Inflammatory macrophage treated with lipopolysaccharide for 1 hour (primary cell): ENCODE measurements at places on chromosomes 4 and X.

- DNase-seq, result no peak
Measured at GRCh38 chrX:599837-600715, 30.5 kb upstream of the SHOX start.

GRCh38 chr4:90946945-90947344 is 819.8 kb downstream of the CCSER1 start:
- no peak for DNase-seq

DNA sequence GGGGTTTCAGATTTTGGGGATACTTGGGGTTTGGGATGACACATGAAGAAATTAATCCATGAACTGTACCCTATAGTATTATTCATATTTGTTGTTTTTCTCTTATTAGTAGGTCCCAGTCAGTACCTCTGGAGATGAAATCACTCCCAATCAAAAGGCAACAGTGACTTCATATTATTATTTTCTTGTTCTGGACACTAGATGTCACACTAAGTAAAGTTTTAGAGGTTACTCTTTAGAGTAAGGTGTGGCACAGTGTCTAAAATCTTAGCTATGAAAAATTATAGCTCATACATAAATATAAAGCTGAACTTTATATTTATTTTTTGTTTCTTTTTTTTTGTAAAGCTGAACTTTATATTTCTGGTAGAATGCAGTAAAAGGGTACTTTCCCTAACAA is 35.1 kb downstream of the FAM114A1 start:
- DNase-seq, result peak; percentile 57

GRCh38 chr4:169037506-169037905 is 27.5 kb upstream of the CBR4 start:
- DNase-seq, result no peak

GRCh38 chr4:138927072-138927471 is 88.5 kb upstream of the NOCT start:
- DNase-seq, result no peak

DNA sequence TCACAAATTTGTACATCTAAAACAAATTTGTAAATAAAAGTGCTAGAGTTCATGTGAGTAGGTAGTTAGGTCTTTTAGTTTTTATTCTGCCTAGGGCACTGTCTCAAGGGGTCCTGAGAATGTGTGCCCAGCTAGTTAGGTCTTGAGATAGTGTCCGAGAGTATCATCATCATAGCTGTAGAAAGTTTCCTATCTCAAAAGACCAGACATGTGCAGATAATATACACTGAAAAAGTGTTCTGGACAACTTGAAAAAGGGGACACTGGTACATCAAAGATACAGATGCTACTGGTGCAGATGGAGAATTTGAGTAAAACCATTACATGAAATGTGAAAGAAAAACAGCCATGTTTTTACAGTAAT is 1.8 kb upstream of the ZCCHC4 start:
- no peak for DNase-seq

- DNase-seq, result no peak
Measured at GRCh38 chrX:55697381-55697780, 20.2 kb upstream of the RRAGB start.

DNA sequence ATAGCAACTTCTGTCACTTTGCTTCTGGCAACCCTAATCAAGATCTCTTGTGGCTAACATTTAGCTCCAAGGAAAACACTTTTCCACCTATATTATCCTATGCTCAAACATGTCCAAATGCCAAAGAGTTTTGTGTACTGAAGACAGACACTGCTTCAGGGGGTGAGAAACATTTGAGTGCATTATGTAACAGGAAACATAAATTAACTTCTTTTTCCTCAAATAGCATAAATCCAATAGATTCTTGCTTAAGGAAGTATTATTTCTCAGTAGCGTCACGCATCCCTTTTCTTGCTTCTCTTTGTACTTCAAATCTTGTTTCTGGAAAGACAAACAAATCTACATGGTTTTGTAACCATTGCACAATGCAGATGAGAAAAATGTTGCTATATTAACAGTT is 839.1 kb downstream of the GLUD2 start:
- DNase-seq, result no peak

- DNase-seq, result no peak
Measured at GRCh38 chr4:173543266-173543665, 13.2 kb upstream of the HAND2 start.

DNA sequence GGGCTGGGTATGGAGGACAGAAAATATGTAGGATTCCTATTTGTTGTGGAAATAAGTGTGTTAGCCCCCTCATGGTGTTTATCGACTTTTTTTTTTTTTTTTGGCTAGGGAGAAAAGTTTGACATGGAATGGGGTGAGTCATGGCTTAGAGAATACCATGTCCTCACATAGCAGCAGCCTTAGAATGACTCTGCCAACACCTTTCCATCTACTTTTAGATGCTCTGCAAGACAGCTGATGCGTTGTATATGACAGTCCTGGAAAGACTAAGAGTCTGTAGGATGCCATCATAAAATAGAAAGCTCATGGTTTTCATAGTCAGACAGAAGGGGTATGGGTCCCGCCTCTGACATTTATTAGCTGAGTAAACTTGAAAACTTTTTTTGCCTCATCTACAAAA is 37.7 kb downstream of the MTTP start:
- no peak for DNase-seq

- DNase-seq, result no peak
Measured at GRCh38 chrX:29547877-29548276, 667.5 kb upstream of the MAGEB2 start.

- DNase-seq, result no peak
Measured at GRCh38 chr4:68599150-68599549, 23.0 kb upstream of the UGT2B17 start.

DNA sequence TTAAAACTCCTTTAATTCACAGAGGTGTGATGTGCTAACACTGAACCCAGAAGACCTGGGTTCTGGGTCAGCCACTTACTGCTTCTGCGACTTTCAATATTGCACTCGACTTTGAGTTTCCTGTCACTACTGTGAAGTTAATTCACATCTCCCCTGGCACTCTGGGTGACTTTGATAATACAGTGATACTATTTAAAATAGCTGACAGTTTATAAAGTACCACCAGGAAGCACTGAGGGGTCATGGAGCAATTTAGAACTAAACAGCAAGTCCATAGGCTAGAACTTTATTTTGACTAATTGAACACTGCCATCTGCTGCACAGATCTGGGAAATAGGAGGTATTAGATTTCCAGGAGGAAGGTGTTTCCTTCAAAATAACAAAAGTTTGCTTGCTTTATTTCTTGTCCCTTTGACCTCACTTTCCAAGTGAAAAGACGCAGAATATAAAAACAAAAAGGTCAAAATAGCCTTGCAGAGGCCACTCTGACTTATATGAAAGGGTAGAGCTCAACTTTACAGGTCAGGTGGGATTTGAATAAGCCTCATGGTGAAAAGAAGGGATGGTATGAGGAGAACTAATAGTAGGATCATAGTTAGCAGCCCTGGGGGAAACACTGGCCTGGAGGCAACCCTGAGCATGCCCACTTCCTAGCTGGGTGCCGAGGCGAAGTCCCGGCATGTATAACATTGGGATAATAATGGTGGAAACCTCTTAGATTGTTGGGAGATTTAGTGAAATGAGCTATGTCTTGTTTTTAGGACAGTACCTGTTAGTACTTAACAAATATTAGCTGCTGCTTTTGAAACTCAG is 53.4 kb downstream of the ZNF518B start:
- peak; percentile 45 for DNase-seq

DNA sequence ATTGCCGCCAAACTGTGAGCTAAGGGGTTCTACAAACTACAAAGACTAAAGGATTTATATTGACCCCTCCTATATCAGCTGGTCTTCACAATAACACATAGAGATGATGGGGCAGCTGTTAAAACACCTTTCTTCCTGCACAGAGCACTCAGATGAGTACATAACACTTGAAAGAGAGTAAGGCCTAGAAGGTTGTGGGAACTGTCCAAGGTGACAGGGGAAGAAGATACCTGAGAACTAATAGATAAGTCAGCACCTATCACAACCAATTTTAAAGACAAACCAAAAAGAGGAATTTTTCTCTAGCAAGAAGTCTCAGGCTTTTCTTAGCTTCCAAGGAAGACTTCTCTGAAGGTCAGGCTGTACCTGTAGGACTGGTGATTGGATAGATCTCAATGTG is 19.1 kb upstream of the CXCL6 start:
- no peak for DNase-seq

- DNase-seq, result no peak
Measured at GRCh38 chr4:75327804-75328512, 186.2 kb downstream of the RCHY1 start.

- no peak for DNase-seq
Measured at GRCh38 chr4:177546745-177547144, 104.5 kb upstream of the AGA start.

DNA sequence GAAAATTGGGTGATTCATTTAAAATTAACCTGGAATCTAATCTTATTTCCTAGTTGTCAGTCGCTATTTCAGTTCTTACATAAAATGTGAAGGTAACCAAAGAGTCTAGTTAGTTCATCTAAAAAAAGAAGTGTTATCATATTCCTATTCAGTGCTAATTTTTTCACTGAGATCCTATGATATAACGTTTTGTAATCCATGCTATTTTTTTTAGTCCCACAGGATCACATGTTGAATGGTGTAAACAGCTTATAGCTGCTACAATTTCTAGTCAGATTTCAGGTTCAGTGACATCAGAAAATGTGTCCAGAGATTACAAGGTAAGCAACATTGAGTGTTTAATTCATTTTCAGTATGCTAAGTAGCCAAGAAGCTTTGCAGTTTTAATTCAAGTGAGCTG is 5.8 kb downstream of the MTMR1 start:
- DNase-seq, result peak; percentile 49

GRCh38 chrX:4932790-4933189 is 1219.3 kb upstream of the PRKX start:
- no peak for DNase-seq

- DNase-seq, result no peak
Measured at GRCh38 chr4:38359113-38359512, 304.9 kb upstream of the KLF3 start.

- DNase-seq, result no peak
Measured at GRCh38 chrX:141814213-141814857, 23.8 kb upstream of the MAGEC3 start.

GRCh38 chr4:97525236-97525635 is 618.0 kb downstream of the STPG2 start:
- DNase-seq, result no peak

- no peak for DNase-seq
Measured at GRCh38 chr4:101217353-101218031, 129.8 kb downstream of the PPP3CA start.

- no peak for DNase-seq
Measured at GRCh38 chrX:153734871-153735270, 10.2 kb downstream of the ABCD1 start.
